AG08396 (cell line): ENCODE measurements at places on chromosomes 3 and 15.

- DNase-seq: no peak
Measured at GRCh38 chr3:39937874-39938273, 128.5 kb downstream of the MYRIP start.

DNA sequence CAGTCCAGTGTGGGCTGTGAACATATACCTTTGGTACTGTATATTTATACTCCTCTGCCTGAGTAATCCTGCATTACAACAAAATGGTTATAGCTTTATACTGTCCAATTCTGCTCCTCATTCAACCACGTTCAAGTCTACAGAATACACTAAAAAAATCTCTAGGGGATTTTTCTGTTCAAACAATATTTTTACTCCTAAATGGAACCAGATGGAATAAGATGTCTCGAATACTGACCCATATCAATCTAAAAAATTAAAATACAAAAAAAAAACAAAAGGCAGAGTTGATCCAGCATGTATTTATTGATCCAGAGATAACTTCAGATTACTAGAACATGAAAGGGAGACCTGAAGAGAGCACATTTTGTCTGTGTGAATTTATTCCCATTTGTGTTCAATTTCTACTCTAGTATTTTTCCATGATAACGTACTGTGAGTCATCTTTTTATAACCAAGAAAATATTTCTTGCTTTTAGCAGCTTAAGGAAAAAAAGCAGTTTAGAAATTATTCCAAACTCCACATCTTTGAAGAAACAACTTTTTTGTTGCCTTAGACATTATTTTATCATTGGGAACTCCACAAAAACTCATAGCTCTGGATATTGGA, 910.7 kb downstream of the TBL1XR1 start:
- DNase-seq: no peak

DNA sequence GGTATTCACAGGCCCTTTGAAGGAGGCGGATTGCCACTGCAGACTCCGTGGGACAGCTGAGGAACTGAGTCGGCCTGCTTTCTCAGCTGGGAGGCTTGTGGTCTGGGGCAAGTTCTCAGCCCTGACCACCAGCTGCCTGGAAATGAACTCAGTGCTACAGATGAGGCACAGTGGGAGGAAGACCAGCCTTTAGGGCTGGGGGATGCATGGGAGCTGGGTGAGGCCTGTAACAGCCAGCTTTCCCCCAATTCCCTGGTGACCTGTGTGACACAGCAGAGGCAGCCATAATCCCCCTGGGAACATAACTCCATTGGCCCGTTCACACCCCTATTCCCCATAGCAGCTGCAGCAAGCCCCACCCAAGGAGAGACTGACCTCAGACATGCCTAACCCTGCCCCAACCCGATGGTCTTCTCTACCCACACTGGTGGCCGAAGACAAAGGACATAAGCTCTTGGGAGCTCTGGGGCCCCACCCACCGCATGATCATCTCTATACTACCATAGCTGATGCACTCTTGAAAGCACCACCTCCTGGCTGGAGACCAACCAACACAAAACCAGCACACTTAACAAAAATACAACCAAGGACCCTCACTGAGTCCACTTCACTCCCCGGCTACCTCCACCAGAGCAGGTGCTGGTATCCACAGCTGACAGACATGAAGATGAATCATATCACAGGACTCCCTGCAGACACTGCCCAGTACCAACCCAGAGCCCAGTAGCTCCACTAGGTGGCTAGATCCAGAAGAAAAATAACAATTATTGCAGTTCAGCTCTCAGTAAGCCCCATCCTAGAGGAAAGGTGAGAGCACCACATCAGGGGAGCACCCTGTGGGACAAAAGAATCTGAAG, 24.9 kb downstream of the ZMAT3 start:
- no peak for DNase-seq

- DNase-seq: no peak
Measured at GRCh38 chr3:110016235-110016815, 679.0 kb upstream of the DPPA4 start.
